Caco-2 (cell line): ENCODE measurements at places on chromosomes 1 and 21.

DNA sequence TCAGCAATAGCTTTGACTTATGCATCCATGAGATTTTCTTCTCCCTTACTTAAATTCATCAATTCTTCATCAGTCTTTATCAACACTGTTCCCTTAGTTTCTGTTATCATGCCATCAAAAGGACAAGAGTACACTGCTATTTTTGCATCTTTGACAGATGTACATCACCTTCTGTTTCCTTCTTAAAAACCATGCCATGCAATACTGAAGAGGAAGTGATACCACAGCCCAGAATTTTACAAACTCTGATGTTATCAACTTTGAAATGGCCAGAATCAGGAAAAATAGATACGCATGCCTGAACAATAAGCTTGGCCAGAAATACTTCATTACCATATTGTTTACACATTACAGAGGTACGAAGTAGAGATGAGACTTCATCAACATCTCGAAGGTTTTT lies 21.1 kb downstream of the FMO5 start:
- DNase-seq = no peak

DNA sequence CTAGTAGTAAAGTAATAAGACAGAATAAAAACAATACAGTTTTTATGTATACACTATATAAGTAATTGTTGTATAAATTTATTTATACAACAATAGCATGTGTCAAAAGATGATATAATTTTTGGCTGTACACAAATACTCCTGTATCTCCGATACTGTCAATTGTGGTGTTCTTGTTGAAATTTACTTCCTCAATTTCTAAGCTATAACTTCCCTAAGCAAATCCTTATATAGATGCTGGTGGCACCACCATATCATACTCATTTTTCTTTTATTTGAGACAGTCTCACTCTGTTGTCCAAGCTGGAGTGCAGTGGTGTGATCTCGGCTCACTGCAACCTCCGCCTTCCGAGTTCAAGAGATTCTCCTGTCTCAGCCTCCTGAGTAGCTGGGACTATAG lies 141.0 kb upstream of the HP1BP3 start:
- DNase-seq = no peak

DNA sequence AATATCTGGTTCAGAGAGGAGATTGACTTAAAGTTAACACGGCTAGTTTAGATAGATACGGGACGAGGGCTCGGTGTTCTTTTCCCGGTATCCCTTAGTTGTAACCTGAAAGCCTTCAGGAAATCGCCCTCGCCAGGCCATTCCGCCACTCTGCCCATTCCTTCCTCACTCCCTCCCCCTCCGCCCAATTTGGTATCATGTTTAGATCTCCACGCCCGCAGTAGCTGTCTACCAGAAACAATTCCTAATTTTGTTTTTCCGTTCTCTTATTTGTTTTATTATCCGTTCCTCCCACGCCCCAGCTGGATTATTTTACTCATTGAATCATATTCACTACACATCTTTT lies 685 bp upstream of the VAMP4 start:
- DNase-seq = peak; percentile 38

GRCh38 chr1:181149326-181150125 lies 61.0 kb downstream of the IER5 start:
- DNase-seq = no peak

DNA sequence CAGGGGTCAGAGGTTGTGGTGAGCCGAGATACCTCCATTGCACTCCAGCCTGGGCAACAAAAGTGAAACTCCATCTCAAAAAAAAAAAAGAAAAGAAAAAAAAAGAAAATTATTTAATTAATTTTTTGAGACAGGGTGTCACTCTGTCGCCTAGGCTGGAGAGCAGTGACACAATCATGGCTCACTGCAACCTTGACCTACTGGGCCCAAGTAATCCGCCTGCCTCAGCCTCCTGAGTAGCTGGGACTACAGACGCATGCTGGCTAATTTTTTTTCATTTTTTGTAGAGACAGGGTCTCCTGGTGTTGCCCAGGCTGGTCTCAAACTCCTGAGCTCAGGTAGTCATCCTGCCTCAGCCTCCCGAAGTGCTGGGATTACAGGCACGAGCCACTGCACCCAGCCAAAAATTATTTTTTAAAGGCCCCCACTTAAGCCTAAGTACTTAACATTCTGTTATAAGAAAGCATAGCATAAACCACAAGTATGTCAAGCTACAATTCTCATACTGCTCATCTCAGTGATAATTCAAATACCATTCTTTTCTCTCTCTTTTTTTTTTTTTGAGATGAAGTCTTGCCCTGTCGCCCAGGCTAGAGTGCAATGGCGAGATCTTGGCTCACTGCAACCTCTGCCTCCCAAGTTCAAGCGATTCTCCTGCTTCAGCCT lies 19.9 kb downstream of the NUCKS1 start:
- no peak for DNase-seq

GRCh38 chr1:155130272-155131006 lies 2.8 kb downstream of the EFNA1 start:
- DNase-seq = no peak

- DNase-seq = no peak
These were observed 17.3 kb upstream of the ERICH3 start for GRCh38 chr1:74690909-74691308.

GRCh38 chr21:30072496-30072895 lies 94.1 kb downstream of the CLDN17 start:
- no peak for DNase-seq

DNA sequence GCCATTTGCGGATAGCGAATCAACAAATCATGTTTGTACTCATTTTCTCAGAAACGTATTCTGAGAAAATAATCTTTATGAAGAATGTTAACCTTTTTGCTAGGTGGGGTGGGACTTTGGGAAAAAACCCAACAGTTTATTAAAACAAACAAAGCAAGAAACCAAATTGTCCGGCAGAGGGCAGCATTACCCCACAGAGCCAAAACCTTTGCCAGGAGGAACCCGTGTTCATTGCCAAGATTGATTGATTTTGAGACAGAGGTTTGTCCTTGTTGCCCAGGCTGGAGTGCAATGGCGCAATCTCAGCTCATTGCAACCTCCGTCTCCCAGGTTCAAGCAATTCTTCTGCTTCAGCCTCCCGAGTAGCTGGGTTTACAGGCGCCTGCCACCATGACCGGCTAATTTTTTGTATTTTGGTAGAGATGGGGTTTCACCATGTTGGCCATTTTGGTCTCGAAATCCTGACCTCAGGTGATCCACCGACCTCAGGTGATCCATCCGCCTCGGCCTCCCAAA lies 70.8 kb upstream of the RHOU start:
- DNase-seq = peak; percentile 72

DNA sequence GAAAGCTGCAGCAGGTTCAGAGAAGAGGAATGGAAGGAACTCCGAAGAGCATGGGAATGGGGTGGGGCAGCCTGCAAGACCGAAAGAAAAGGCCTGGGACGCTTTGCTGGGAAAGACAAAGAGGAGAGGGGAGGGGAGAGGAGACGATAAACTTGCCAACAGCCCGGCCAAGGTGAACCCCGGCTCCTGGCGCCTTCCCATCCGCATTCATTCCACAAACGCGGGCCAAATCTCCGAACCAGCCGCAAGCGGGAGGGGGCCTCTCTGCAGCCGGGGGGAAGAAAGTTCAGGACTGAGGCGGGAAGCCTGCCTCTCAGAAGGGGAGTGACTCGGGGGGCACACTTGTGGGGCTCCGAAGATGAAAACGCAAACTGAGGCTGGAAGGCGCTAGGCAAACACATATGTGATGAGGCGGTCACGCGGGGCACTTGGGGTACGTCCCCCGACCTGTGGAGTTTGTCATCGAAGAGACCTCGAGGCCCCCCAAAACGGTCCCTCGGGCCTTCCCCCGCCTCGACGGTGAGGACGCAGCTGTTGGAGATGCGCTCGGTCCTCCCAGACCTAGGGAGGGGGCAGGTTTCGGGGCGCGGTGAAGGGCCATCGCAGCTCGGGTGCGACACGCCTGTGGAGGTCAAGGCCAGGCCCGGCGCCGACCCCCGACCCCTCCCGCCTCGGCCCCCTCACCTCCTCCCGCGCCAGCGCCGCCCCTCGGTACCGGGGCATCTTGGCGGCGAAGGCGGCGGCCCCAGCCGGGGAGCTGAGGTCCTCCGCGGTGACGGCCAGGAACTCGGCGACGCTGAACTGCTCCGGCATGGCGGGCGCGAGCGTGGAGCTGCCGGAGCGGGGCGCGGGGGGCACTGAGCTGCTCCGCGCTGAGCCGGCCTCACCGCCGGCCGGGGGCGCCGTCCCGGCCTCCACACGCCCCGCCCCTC lies at the start of gene ASAP3:
ASAP3 (minus strand) TSS at position 859 of the 932 bp plus-strand sequence; CDS start at position 813, 46 bp downstream.
- DNase-seq = peak; percentile 37

DNA sequence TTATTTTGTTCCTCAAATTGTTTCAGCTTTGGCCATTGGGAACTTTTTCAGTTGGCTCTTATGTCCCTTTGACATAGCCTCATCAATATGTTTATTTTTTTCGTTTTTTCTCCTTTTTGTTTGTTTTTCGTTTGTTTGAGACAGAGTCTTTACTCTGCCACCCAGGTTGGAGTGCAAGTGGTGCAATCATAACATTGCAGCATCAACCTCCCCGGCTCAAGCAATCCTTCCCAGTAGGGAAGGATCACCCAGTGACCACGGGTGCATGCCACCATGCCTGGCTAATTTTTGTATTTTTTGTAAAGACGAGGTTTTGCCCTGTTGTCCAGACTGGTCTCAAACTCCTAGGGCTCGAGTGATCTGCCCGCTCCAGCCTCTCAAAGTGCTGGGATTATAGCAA lies 8.1 kb downstream of the POLR3GL start:
- DNase-seq = no peak

GRCh38 chr1:29639156-29639736 lies 402.9 kb downstream of the PTPRU start:
- no peak for DNase-seq

- no peak for DNase-seq
These were observed 12.7 kb downstream of the SIPA1L2 start for GRCh38 chr1:232617237-232617636.

DNA sequence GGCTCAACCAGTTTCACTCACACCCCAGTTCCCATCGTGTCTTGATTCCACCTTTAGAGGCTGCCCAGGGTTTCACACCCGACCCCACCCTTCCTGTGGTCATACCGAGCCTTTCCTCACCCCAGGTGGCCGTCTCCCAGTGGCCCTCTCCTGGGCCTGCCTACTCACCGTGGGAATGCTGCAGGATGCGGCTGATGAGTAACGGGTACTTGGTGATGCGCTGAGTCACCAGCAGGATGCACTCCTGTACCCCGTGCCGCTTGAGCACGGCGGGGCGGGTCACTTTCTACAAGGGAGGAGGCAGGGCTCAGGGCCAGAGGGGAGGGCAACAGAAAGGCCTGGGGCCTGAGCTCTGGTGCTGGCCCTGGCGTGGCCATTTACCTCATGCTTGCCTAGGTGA lies 16.4 kb downstream of the ARHGEF2 start:
- no peak for DNase-seq

DNA sequence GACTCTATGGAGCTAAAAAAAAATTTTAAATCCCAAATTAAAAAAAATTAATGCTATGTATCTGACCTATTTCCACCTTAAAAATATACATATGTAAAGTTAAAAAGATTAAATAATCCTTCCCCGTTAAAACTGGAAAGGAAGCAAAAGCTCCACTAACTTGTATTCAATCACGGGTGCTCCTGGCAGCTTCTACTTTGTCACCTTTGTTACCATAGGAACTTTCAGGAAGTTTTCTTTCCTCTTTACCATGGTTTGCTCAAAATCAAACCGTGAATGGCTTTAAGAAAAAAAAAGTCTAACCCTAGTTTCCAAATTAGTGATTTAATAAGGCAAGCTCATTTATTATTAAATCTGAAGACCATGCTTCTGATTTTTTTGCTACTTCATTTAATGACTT lies 3.5 kb downstream of the GPATCH2 start:
- no peak for DNase-seq

DNA sequence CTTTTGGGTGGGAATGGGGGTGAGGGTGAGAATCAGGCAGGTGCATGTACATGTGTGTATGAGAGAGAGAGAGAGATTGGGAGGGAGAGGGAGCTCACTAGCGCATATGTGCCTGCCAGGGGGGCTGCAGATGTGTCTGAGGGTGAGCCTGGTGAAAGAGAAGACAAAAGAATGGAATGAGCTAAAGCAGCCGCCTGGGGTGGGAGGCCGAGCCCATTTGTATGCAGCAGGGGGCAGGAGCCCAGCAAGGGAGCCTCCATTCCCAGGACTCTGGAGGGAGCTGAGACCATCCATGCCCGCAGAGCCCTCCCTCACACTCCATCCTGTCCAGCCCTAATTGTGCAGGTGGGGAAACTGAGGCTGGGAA lies 95.0 kb downstream of the EPHB2 start:
- DNase-seq = no peak

DNA sequence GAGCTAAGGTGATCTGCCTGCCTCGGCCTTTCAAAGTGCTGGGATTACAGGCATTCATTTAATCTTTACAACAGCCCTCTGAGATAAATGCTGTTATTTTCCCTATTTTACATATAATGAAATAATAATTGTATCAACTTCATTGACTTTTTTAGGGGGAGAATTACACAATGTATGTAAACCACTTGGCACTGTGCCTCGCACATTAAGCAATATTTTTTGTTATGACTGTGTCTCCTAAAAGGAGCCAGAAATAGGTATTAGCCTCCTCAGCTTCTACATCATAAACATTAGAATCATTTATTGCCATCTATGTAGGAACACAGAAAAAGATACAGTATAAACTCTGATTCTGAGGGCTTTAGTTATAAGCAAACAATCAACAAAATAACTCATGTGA lies 1.1 kb upstream of the DNAJC28 start:
- no peak for DNase-seq

GRCh38 chr1:46333300-46334029 lies 7.1 kb upstream of the NSUN4 start:
- no peak for DNase-seq

GRCh38 chr1:82264802-82265201 lies 464.1 kb downstream of the ADGRL2 start:
- DNase-seq = no peak

DNA sequence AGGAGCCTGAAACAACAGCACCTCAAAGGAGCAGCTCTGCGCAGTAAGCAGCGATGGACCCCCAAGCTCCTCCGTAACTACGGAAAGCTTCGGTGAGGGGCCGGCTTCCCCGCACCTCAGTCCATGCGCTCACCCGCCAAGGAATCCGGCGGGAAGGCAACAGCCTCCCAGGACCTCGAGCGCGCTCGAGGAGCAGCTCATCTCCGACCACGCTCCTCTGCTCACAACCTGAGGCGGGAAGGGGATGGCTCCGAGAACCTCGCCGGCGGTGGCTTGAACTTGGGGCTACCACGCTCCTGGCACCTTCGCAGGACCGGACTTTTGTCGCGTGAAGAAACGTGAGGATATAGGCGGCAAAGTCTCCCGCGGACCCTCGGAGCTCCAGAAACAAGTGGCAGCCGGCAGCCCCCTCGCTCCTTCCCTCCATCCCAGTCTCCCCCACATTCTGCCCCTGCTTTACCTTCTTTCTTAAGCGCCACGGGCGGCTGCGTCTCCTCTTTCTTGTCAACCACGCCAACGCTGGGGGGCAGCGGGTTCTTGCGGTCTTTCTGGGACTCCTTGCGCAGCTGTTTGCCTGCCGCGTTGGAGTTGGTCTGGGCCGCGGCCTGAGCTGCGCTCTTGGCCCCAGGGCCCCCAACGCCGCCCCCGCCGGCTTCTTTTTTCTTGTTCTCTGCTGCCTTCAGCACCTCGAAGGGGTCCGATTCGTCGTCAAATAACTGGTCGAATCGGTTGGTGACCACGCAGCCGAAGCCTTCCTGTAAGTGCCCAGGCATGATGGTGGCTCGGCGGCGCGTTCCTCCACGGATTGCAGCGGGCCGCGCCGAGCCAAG lies 459 bp downstream of the SERBP1 start:
- no peak for DNase-seq

GRCh38 chr1:162023547-162024501 lies at the start of gene OLFML2B:
TSS of gene OLFML2B (minus strand) at chr1:162023869. CDS start at chr1:162023430, 439 bp downstream.
- DNase-seq = peak; percentile 54

GRCh38 chr1:153470707-153471106 lies 10.3 kb upstream of the S100A7 start:
- DNase-seq = no peak
